ENCODE measurements at places on chromosomes 6 and 20. TPM values are rescaled to one million over a fixed set of nuclear protein-coding genes. Genes with fewer than 3 reads are reported as not detected.

DNA sequence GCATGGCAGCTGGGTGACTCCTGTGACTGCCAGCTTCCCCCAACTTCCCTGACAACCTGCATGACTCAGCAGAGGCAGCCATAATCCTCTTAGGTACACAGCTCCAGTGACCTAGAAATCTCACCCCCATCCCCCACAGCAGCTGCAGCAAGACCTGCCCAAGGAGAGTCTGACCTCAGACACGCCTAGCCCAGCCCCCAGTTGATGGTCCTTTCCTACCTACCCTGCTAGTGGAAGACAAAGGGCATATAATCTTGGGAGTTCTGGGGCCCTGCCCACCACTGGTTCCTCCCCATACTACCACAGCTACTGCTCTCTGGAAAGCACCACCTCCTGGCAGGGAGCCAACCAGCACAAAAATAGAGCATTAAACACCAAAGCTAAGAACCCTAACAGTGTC, 90.2 kb downstream of the F13A1 start:
- no peak for DNase-seq

- peak; percentile 25 for DNase-seq
Observed at GRCh38 chr6:157235600-157236039, 87.7 kb downstream of the TMEM242 start.

DNA sequence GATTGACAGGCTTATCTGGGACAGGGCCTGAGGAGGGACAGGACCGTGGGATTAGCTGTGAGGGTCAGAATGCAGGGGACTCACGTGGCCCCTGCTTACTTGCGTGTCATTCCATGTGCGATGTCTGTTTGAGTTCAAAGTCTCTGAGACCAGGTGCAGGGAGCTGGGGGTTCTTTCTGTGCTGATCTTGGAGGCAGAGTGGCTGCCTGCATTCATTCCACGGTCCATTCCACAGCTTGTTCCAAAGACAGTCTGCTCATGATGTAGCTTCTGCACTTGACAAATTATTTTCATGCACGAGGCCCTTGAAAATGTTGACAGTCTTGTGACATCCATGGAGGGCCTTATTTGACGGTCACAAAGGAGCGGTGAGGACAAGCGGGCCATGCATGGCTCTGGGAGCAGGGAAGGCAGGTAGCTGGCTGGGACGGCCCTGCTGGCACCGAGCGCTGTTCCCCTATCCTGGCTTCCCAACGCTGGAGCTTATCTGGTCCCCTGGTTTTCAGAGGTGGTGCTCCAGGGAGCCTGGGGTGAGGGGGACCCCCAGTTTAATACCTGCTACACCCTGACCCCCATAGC, 156.3 kb upstream of the RNF24 start:
- no peak for DNase-seq

HEBP2 gene
- 76.0 TPM for total RNA-seq

COL21A1 gene
- total RNA-seq = not detected

FERMT1 gene
- total RNA-seq = 1.5 TPM
